ENCODE measurements at places on chromosomes 12 and 14.

DNA sequence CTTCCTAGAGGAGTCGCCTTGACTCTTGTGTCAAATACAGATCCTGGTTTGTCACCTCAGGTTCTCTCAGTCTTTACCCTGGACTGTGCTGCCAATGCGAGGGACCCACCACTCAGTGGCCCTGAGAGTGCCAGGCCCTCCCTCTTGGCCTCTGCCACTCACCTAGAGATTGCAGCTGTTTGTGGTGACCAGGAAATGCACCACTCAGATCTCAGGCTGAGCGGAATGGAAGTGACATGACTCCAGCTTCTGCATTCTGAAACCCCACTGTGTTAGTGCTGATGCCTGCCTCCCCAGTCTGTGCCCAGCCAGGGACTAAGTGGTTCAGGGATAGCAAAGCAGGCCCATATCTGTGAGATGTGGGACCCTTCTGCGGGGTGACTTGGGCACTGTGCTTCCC, 27.8 kb upstream of the NEDD1 start:
- no peak for DNase-seq

DNA sequence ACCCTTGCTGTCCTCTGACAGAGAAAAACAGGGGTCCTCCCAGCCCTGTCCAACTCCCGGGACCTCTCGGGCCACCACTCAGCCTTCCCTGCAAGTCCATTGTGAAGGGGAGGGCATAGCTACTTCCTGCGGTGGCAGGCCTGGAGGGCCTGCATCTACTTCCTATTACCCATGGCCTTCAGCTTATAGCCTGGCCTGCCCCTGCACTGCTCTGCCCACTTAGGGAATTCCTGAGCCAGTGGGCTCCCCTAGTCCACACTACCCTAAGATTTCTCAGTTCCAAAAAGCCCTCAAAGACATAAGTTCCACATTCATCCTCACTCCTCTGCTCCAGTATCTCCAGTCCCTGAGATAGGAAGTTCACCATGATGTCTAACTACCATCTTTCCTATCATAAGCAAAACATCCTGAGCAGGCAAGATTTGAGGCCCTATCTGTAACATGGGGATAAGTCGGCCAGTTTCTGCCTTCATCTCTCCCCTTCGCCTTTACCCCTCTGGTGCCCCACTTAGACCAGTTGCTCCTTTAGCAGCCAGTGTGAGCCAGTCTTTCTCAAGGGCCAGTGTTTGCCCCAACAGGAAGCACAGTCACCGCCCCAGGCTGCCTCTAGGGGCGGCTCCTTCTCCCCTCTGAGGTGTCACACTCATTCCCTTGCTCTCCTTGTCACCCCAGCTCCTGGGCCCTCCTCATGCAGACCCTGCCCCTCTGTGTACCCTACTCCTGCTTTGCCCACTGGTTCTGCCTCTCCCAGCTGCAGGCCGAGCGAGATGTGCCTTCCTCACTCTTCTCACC, 10.9 kb downstream of the HDAC7 start:
- DNase-seq: no peak

DNA sequence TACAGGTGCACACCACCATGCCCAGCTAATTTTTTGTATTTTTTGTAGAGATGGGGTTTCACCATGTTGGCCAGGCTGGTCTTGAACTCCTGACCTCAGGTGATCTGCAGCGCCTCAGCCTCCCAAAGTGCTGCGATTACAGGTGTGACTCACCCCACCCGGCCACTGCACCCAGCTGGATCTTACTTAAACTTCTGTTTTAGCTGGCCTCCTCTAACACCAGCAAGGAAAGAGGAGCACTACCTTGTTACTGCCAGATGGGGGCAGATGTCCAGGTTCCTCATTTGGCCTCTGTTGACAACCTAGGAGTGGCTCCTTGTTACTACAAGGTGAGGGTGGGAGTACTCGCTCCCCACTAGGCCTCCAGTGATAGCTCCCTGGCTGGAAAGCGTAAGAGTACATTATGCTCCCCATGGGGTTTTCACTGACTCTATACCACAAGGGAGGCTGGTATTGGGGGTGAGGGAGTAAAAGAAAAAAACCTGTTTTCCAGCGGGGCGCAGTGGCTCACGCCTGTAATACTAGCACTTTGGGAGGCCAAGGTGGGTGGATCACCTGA, 13.2 kb upstream of the ARF6 start:
- no peak for DNase-seq

GRCh38 chr14:94304243-94304642, 11.2 kb upstream of the SERPINA10 start:
- DNase-seq: no peak

- no peak for DNase-seq
These were observed 3.1 kb downstream of the TMBIM6 start for GRCh38 chr12:49744363-49744885.

DNA sequence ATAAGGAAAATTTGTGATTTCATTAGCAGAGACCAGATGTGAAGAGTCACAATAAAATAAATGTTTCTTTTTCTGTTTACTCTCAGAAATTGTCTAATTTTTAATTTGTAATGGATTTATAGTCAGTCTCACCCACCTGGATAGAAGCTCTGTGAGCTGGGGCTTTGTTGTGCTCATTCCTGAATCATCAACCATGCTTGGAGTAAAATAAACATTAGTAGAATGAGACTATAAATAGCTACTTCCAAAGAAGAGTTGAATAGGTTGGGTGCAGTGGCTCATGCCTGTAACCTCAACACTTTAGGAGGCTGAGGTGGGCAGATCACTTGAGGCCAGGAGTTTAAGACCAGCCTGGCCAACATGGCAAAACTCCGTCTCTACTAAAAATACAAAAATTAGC, 185.3 kb upstream of the FBXO33 start:
- DNase-seq: no peak

- no peak for DNase-seq
These were observed 570 bp upstream of the MRPS35 start for GRCh38 chr12:27709932-27710591.

GRCh38 chr12:6489449-6489848, 3.6 kb downstream of the MRPL51 start:
- DNase-seq: no peak

DNA sequence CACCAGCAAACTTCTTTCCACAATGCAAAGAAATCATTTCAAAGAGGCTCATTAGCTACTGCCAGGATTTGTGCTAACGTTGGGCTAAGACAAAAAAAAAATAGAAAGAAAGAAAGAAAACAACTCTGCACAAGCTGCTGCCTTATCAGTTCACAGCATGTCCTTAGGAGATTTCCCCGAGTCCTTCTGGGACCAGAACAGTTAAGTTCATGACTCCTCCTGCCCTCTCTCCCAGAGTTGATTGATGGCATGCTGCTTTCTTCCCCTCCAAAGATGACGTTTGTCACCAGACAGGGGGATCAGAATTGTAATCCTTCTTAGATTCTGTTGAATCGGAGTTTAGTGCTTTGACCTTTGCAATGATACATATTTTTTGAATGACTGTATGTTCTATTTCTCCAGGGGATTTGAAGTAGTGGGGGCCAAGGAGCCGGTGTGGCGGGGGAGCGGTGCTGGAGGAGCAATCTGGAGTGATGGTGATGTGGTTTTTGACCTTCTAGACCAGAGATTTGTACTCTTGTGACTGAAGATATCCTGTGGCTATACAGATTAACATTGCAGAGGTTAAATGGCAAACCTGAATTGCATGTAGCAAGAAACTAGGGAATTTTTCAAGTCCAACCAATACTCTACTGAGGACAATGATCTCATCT, 409.2 kb upstream of the TMPO start:
- DNase-seq: no peak

- DNase-seq: no peak
These were observed 17.9 kb downstream of the KCTD10 start for GRCh38 chr12:109459247-109459646.

GRCh38 chr14:32003585-32003984, 73.5 kb upstream of the ARHGAP5 start:
- no peak for DNase-seq

GRCh38 chr14:95314609-95315008, 5.1 kb downstream of the CLMN start:
- DNase-seq: no peak

DNA sequence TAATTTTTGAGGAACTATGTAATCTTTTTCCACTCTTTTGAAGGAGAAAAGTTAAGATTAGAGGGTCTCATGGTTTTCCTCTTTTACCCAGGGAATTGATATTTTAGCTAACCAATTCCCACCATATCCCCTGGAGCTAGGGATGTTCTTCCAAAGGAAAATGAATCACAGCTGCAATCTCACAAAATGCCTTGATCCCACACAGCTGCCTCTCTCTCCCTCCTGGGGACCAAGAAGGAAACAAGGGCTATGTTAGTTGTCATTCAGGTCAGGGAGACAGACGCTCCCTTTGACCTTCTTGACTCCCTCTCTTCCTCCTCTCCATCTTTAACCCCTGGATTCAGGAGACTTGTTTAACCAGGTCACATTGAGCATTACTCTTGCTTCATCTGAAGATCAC, 9.5 kb downstream of the DCN start:
- no peak for DNase-seq

DNA sequence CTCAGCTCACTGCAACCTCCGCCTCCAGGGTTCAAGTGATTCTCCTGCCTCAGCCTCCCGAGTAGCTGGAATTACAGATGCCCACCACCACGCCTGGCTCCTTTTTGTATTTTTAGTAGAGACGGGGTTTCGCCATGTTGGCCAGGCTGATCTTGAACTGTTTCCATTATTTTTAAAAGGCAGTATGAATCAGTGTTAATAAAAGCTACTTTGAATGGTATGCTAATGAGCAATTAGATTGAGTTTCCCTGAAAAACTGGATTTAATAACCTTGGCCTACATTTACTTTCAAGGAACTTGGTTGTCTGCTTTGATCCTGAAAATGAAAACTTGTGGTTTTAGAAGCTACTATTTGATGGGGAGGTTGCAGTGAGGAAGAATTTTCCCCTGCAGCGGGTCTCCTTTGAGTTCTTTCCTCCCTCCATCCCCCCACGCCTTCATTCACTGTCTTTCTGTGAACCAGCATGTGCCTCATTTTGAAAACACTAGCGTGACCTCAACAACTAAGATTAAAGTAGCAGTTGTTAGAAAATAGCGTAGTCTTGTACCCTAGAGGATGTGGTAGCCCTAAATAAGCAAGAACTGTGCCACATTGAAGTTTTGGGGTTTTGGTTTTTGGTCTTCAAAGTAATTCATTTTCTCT, 17.8 kb upstream of the RPS6KA5 start:
- no peak for DNase-seq

Measured in hippocampal formation (tissue), 2 donors.